ENCODE measurements at places on chromosomes 13 and 19. TPM values are rescaled to one million over a fixed set of nuclear protein-coding genes. Genes with fewer than 3 reads are reported as not detected.

PCDH20 gene
- 1.5 TPM for total RNA-seq

NUMBL gene
- total RNA-seq, result 41.7 TPM

SULT2B1 gene
- not detected for total RNA-seq

SLITRK6 gene
- total RNA-seq, result 0.12 TPM

OR10H1 gene
- total RNA-seq, result not detected

SIGLEC9 gene
- total RNA-seq, result not detected

C19orf85 gene
- not detected for total RNA-seq

PABPC3 gene
- total RNA-seq, result 0.12 TPM

ZNF675 gene
- 6.2 TPM for total RNA-seq

ZNF471 gene
- total RNA-seq, result 3.6 TPM

PCDH9 gene
- 5.7 TPM for total RNA-seq

LILRA5 gene
- total RNA-seq, result not detected

ZNF497 gene
- total RNA-seq, result 1.2 TPM

ERICH6B gene
- total RNA-seq, result not detected

ZNF793 gene
- 5.0 TPM for total RNA-seq

MCEMP1 gene
- total RNA-seq, result not detected

ZNF729 gene
- not detected for total RNA-seq

TNFRSF19 gene
- total RNA-seq, result 45.2 TPM

PRDX2 gene
- total RNA-seq, result 140 TPM

CCDC122 gene
- 5.5 TPM for total RNA-seq

STARD13 gene
- total RNA-seq, result 76.9 TPM

FCER2 gene
- not detected for total RNA-seq

FBXO46 gene
- 9.7 TPM for total RNA-seq

P2RY11 gene
- 3.9 TPM for total RNA-seq

NLRP5 gene
- not detected for total RNA-seq

MED26 gene
- total RNA-seq, result 11.4 TPM

MYH14 gene
- total RNA-seq, result not detected

ZNF835 gene
- total RNA-seq, result 0.97 TPM

MBD3L2 gene
- total RNA-seq, result not detected

CEACAM20 gene
- total RNA-seq, result not detected

SIGLEC5 gene
- total RNA-seq, result not detected

TGFB1 gene
- total RNA-seq, result 16.2 TPM

EDNRB gene
- 0.97 TPM for total RNA-seq

CEBPG gene
- 27.9 TPM for total RNA-seq

SIGLEC8 gene
- total RNA-seq, result not detected

ATXN8OS gene
- not detected for total RNA-seq

ZSCAN5A gene
- 7.8 TPM for total RNA-seq

ZNF723 gene
- not detected for total RNA-seq

OVOL3 gene
- not detected for total RNA-seq

CLDN10 gene
- total RNA-seq, result not detected

ADGRE3 gene
- total RNA-seq, result not detected

RAB3A gene
- 1.6 TPM for total RNA-seq

GNG7 gene
- 0.36 TPM for total RNA-seq

TNNI3 gene
- not detected for total RNA-seq

JSRP1 gene
- total RNA-seq, result not detected

ZNF677 gene
- 29.4 TPM for total RNA-seq

SCN1B gene
- 3.4 TPM for total RNA-seq

ZNF726 gene
- 1.2 TPM for total RNA-seq

MAB21L1 gene
- 6.0 TPM for total RNA-seq

CAMSAP3 gene
- not detected for total RNA-seq

LGALS4 gene
- not detected for total RNA-seq

KCTD12 gene
- 35.6 TPM for total RNA-seq

DOCK6 gene
- total RNA-seq, result 15.9 TPM

EIF3K gene
- total RNA-seq, result 398 TPM

TSHZ3 gene
- 21.5 TPM for total RNA-seq

TEX101 gene
- total RNA-seq, result not detected

SIX5 gene
- total RNA-seq, result 17.2 TPM

GJA3 gene
- total RNA-seq, result 0.16 TPM
